ENCODE measurements at places on chromosomes 1 and 21.
A peak's percentile ranks its signal among the peaks of the same experiment; 100 is the strongest.

DNA sequence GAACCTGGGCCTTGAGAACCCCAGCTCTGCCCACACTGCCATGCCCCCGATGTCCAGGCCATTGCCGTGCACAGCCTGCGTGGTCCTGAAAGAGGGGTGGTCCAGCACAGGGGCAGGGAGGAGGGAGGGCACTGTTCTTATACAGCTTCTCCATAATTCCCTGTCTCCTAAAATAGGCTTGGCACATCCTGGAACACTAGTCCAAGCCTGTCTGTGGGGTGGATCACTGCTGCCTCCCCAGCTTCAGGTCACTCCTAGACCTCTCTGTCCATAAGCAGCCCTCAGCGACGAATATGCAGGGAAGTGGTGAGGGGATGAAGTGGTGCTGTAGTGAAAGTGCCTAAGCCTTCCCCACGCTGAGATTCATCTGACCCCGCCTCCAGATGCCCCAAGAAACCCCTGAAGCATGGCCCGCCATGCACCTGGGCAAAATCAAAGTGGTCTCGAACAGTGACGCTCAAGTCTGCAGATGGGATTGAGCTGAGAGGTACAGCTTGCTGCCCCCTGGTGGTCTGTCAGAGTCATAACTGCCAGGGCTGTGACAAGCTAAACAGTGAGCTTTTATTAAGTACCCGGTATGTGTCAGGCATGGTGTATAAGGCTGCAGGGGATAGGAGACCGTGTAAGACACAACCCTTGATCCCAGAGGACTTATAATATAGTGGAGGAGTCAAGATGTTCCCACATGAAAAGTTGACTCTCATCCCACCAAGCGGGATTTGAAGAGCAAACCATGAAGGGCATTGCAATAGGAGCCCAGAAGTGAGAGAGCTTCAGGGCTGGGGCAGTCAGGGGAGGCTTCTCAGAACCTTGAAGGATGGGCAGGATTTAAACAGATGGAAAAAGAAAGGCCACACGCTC, 66.6 kb downstream of the FAM163A start:
- peak; percentile 8 for DNase-seq

- DNase-seq: peak; percentile 80
Observed at GRCh38 chr1:41496080-41497055, 11.9 kb upstream of the EDN2 start.

- DNase-seq: no peak
Observed at GRCh38 chr1:102097451-102097850, 100.7 kb upstream of the OLFM3 start.

DNA sequence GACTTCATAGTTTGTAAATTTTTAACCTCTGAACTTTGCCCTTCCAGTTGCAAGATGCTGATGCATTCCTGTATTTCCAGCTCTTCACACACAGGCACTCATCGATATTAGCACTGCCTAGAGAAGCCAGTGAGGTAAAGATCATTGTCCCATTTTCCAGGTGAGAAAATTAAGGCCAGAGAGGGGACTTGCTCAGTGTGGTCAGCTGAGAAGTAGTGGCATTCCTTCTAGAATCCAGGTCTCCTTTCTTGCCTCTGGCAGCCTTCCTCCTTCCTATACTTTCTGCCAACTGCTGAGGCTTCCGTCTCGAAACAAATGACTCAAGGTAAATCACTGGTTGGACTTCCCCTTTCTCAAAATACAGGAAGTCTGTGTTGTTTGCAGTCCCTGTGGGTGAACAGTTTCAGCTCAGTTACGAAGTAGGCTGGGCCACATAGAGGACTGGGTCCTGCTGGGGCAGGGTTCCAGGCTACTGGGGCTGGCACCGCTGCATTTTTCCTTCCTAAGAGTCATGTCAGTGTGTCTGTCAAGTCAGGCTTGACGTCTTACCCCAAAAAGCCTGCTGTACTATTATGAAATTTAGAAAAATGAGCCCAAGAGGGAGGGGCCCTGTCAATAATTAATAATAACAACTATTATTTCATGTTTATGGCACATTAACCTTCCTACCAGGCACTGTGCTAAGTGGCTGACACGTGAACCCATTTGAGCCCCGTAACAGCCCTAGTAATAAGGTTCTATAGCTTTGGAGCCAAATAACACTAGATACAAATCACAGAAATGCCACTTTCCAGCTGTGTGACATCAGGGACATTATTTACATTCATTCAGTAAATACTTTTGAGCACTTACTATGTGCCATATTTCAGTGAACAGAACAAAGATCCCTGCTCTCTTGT, 16.6 kb upstream of the RNF19B start:
- DNase-seq: peak; percentile 30

DNA sequence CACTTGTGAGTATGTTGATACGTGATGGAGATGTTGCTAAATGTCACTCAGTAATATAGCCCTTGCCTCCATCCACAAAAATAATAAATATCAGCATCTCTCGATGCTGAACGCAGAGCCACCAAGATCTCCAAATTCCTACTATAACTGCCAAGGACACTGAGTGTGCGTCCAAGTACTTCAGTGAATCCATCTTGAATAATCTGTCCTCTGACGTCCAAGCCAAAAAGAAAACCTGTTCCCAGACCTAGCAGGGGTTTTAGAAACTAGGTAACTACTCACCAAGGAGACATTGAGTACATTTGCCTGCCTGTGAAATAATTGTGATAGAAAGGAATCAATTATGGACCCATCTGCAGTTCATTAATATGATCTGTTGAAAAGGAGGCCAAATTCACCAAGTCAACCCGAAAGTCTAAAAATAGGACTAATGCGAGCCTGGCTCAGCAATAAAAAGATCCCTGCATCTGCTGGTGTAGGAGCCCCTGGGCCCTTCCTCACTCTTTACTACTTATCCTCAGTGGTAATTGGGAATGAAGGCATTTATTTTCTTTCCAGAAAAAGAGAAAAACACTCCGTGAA, 226.9 kb upstream of the IRF2BP2 start:
- DNase-seq: no peak

DNA sequence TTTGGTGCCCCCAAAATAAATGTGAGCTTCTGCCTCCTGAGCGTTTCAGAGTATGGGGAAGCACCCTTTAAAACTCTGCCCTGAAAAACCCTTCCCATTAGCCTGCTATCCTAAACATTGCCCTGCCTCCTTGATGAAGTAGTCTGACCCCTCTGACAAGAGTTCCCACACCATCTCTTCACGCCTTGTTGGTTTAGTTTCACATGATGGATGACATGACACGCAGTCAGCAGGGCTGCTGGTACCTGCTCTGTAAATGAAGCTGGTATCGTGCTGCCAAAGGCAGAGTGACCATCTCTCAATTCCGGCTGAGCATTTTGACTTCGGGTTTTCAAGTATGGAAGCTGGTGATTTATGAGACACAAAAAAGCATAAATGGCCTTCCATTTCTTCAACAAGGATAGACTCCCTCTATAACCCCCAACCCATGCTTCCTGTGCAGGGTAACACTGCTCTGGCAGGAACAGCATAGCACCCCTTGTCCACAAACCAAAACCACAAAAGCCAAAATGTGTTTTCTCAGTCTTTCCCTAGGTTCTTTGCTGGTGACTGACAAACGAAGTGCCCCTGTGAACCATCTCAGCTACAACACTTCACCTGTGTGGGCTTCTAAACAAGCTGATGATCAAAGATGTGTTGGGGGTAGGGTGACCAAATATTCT, 444.6 kb downstream of the NUF2 start:
- no peak for DNase-seq

DNA sequence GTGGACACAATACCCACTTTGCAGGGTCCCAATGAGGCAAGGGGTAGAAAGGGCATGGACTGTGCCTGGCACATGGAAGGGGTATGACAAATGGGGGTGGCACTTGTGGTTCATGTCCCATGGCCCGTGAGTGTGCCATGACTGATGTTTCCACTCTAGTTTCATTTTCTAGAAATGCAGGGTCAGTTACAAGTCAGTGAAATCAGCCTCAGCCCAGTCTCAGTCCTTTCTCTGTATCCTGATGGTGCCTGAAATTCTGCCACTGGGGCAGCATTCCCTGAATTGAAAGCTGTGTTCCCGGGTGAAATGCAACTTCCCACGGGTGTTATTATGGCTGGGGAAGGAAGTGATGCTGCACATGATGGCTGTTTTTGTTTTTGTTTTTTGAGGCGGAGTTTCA, 110.8 kb upstream of the ZBTB40 start:
- DNase-seq: no peak

DNA sequence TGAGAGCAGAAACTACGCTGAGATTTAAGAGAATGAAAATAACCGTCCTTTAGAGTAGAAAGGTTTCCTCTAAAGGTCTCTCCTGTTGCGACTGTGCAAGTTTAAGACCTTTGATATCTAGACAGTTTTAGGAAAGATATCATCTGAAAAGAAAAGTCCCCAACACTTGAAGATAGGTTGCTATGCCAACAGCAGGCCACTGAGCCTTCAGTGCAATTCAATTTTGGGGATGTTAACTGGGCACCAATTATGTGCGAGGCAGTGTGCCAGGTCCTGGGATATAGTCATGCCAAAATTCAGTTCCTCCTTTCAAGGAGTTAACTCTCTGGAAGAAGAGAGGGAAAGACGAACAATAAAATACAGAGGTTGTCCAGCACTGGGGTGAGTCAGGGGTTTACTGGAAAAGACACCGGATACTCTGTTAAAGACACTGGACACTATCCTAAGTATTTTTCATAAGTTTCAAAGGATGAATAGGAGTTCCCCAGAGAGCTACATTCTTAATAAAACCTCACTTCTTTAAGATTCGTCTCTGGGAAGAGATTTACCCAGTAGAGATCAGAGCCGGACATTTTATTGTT, 25.5 kb upstream of the ZNF281 start:
- no peak for DNase-seq

DNA sequence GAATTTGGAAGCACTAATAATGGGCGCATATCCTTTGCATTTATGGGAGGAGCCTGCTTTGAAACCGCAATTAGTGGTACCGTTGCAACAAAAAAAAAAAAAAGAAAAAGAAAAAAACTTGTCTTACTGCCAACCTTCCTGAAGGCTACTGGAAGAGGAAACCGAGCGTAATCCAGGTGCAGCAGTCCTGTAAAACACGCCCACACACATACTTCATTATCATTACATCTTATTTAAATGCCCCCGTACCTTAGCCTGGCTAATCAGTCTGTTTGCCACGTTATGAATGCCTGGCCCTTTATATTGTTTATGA, 686 bp upstream of the ZNF281 start:
- DNase-seq: no peak

- no peak for DNase-seq
Observed at GRCh38 chr1:227947386-227947675, 401 bp downstream of the WNT9A start.

DNA sequence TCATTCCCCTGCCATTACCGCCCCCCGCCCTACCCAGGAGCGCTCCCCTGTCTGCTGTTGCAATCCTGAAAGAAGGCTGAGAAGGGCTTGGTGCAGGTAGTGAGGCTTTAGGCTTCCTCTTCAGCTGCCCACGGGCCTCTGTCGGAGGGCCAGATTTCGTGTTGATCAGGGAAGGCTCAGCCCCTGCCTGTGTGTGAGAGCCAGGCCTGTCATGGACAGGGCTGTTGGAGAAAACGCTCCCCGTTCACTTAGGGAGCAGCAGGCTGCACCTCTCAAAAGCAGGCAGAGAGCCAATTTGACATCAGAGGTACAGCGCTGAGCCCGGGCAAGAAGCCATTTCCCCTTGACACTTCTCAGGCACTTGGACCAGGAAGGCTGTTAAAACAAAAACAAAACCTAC, 19.0 kb downstream of the TEX35 start:
- DNase-seq: no peak

GRCh38 chr1:77388661-77389060, 106.8 kb downstream of the AK5 start:
- no peak for DNase-seq

- no peak for DNase-seq
Observed at GRCh38 chr1:76080552-76081079, 6.1 kb downstream of the ST6GALNAC3 start.

GRCh38 chr1:183270541-183271141, 84.6 kb downstream of the LAMC2 start:
- peak; percentile 71 for DNase-seq

- DNase-seq: no peak
Observed at GRCh38 chr1:201465698-201466290, 3.2 kb downstream of the PHLDA3 start.

GRCh38 chr1:93437976-93438605, 9.8 kb upstream of the FNBP1L start:
- no peak for DNase-seq

DNA sequence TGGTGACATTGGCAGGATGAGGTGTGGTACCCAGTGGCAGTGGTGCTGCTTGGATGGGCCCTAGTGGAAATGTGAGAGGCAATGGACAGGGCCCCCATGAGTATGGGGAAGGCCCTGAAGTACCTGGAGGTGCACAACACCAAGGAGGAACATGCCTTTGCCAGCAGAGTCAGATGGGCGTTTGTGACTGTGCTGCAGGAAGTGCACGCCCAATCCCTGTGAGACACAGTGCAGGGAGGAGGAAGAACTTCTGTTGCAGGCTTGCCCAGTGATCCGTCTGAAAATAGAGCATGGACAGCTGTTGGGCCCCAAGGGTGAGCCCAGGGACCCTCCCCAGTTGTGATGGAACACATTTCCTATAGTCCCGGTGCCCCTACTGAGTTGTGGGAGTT, 42.7 kb downstream of the GJA5 start:
- no peak for DNase-seq

DNA sequence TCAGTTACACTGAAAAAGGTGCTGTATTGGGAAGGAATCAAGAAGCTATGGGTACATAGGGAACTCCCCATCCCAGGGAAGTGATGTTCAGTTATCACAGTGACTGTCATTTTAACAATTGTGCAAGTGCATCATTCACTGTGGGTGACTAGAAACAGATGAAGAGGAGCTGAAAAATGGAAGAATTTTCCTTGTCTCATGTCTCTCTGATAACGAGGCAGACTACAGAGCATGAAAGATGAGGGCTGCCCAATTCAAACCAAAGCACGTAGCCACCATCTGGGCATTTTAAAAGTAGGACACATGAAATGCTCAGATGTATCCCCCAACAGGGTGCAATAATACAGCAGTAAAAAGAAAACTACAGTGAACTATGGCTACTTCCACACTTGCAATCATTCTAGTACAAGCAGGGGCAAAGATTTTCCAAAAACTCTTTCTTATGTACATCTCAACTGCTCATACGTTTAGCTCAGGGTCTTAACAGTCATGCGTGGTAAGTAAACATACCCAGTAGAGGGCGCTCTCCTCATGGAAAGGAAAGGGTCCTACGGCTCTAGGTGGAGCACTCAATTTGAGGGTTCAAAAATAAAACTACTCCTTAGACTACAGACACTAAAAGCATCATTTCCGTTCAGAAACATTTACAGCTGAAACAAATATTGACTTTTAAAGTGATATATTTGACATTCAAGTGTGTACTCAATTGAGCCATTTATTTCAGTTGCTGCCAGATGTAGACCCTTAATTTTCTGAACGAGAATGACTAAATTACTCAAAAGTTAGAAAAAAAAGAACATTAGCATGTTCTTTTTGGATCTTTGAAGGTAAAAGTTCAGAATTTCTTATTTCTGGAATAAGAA, 143.2 kb downstream of the KCTD3 start:
- DNase-seq: no peak

GRCh38 chr1:183638649-183639387, 3.2 kb upstream of the ARPC5 start:
- no peak for DNase-seq

- no peak for DNase-seq
Observed at GRCh38 chr1:234628089-234628488, 18.1 kb upstream of the IRF2BP2 start.

Measured in fibroblast of skin of left biceps (primary cell).